Fibroblast of skin of right biceps (primary cell): ENCODE measurements at places on chromosomes 4 and X.

GRCh38 chr4:5278213-5278612, 226.9 kb downstream of the STK32B start:
- DNase-seq: no peak

DNA sequence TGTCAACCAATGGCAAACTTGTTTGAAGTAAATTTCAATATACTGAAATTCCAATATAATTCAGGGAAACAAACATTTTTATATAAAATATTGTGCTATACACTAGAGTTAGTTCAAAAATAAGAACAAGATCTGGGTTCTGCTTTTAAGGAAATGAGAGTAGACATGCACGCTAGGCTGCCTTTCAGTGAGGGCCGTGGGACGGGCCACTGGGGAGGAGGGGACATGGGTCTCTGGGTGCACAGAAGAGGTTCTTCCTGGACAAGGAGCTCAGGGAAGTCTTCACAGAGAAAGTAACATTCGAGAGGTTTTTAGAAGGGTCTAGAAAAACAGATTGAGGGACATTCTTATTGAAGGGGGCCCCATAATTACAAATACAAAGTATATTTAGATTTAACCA, 64.4 kb downstream of the SHROOM3 start:
- DNase-seq: no peak

- peak; percentile 57 for DNase-seq
Measured at GRCh38 chr4:76955182-76955581, 5.6 kb downstream of the SEPTIN11 start.

- DNase-seq: no peak
Measured at GRCh38 chr4:1058997-1059665, 47.7 kb downstream of the FGFRL1 start.

DNA sequence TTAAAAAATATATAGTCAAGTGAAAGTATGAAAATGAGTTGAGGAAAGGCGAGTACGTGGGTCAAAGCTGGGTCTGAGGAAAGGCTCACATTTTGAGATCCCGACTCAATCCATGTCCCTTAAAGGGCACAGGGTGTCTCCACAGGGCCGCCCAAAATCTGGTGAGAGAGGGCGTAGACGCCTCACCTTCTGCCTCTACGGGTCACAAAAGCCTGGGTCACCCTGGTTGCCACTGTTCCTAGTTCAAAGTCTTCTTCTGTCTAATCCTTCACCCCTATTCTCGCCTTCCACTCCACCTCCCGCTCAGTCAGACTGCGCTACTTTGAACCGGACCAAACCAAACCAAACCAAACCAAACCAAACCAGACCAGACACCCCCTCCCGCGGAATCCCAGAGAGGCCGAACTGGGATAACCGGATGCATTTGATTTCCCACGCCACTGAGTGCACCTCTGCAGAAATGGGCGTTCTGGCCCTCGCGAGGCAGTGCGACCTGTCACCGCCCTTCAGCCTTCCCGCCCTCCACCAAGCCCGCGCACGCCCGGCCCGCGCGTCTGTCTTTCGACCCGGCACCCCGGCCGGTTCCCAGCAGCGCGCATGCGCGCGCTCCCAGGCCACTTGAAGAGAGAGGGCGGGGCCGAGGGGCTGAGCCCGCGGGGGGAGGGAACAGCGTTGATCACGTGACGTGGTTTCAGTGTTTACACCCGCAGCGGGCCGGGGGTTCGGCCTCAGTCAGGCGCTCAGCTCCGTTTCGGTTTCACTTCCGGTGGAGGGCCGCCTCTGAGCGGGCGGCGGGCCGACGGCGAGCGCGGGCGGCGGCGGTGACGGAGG, at the start of gene FMR1:
FMR1 (plus strand) TSS at position 728 of the 831 bp plus-strand sequence. CDS start 261 bp downstream, outside the sequence.
- peak; percentile 91 for DNase-seq

DNA sequence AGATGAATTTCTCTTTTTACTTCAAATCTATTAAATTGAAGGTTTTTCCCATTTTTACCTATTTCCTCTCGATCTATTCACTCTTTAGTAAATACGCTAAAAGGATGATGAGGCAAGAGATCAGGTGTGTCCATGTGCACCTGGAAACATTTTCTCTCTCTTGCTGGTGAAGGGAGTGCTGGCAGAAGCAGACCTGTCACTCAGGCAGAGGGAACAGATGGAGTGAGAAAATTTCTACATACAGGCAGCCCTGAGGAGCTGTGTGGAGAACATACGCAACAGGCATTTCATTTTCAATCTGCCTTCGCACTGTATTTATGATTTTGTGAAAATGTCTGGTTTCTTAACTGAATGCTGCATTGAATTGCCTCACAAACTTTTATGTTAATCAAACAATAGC, 249.5 kb downstream of the GPM6A start:
- DNase-seq: no peak

DNA sequence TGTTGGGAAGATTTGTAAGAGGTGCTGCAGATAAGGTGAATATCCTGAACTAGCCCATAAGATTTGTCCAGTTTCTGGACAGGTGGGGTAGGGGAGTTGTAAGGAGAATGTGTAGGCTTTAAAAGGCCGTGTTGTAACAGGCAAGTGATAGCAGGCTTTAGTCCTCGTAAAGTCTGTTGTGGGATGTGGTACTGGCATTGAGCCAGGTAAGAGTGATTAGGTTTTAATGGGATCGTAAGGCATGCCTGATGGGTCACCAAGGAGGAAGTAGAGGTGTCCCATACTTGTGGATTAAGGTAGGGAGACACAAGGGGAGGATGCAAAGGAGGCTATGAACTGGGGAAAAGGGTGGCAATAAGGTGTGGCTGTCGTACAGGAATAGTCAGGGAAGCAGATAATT, 256.9 kb upstream of the DKK2 start:
- DNase-seq: no peak

- no peak for DNase-seq
Measured at GRCh38 chr4:54729256-54729655, 71.5 kb downstream of the KIT start.

GRCh38 chr4:113469926-113470325, 291.6 kb downstream of the CAMK2D start:
- DNase-seq: no peak

GRCh38 chr4:42278709-42279324, 118.5 kb upstream of the SHISA3 start:
- no peak for DNase-seq

- no peak for DNase-seq
Measured at GRCh38 chrX:66042307-66043077, 2.6 kb upstream of the VSIG4 start.

DNA sequence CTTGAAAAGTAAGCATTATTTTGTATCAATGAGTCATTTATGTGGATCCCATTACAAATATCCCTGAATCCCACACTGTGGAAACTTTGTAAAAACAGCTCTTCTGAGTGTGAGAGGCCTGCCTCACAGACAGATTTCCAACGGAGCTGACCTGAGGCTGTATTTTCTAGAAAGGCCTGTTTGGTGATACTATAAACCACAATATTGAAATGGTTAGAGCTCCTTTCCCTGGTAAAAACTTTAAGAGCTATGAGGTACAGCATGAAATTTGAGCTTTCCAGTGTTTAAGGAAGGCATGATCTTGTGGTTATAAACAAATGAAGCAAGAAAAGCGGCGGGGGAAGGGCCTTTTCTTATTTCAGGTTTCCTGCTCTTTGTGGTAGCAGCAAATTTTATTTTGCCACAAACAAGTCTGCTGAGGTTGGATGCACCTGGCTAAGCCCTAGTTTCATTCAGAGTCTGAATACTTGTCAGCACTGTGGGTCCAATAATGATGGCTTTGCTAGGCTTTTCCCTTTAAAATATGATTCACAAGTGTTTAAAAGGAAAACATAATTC, 86.8 kb upstream of the ETNPPL start:
- DNase-seq: peak; percentile 84

DNA sequence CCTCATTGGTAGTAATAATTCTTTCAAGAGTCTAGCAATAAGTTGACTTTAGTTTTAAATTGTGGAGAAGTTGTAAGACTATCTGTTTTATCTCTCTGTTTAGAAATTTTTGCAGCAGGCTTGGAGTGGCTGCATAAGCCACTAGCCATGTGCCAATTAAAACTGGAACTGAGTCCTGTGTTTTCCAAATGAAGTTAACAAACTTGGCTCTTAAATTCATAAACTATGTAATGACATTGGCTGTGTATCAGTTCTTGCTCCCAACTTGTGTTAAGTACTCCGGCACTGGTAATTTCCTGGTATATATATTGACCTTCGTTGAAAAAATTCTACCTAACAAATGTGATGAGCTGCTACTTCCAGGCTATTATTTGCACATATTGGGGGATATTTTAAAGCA, 420.4 kb downstream of the GBA3 start:
- no peak for DNase-seq

DNA sequence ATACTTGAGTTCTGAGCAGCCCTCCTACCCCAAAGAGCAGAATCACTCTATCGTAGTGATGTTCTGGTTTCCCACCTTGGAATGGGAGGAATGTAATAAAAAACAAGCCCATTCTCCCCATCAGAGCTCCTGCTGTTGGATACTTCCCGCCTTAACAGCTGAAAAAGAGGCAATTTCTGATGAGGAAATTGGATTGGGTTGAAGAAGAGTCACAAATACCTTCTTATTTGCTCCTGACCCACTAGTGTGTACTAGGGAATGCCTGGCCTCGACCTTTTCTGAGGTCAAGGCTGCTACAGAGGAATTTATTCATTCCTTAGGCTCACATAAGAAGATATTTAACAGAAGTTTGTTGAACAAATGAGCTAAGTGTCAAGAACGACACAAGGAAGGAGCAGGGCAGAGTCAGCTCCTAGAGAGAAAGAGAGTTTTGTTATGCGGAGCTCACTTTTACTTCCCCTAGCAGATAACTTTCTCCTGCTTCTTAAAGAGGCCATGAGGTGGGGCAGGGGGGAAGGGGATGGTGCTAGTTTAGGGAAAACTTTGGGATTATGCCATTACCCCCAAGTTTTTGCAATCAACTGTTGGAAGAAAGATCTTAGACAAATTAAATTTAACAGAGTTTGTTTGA, 273.8 kb upstream of the CLNK start:
- peak; percentile 1 for DNase-seq

DNA sequence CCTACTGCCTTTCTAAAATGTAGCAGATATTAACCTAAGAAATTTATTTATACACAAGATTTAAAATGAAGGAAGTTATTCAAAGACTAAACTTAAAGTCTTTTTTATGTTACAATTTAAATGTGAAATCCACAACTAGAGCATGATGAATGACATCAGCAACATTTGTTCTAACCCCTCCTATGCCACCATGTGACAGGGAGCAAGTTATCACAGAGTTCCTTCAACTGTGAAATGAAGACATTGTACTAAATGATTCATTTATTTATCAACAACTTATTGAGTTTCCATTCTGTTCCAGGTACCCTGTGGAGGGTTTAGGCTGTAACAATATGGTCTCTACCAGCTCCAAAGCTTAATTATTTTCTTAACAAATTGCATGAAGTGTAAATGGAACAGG, 76.9 kb downstream of the SLC39A8 start:
- DNase-seq: no peak

DNA sequence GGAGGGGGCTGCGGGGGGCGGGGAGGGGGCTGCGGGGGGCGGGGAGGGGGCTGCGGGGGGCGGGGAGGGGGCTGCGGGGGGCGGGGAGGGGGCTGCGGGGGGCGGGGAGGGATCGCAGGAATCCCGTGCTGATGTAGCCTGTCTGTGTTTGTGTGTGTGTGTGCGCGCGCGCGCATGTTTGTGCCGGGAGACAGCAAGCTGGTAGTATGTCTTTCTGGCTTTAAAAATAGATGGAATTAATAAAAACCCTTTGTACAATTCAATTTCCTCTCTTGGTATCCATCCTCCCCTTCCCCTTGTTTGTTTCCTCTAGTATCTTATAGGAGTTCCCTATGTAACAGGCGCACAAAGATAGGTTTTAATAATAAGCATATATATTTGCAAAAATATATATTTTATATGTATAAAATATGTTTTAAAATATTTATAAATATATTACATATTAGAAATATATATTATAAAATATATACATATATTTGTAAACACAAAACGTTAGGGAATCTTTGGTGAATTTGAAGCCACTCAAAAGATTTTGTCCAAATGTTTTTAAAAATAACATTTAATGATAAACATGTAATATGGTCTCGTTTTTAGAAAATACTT, 782 bp downstream of the ARHGAP24 start:
- DNase-seq: peak; percentile 45

DNA sequence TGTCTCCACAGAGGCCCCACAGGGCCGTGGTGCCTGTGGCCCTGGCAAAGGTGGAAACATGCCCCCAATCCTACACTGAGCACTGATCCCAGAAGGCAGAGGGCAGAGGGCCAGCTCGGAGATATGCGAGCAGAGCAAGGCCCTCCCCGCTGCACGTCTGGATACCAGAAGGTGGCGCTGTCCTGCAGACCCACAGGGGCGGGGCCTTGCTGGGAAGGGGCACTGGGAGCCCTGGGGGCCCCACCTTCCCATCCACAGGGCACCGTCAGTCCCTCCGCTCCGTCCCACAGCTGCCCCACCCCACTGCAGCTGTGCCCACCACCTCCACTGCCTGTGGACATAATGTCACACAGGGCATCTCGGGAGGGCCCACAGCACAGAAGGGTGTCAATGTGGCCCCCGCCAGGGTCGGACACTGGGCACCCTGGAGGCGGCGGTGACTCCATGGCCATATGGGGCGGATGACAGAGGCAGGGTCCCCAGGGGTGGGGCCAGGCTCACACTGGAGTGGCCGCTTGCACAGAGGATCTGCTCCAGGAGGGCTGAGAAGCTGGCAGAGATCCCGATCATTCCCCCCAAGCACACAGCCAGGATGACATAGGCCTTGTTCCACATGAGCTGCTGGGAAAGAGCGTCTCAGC, 4.8 kb downstream of the SLC49A3 start:
- peak; percentile 52 for DNase-seq

DNA sequence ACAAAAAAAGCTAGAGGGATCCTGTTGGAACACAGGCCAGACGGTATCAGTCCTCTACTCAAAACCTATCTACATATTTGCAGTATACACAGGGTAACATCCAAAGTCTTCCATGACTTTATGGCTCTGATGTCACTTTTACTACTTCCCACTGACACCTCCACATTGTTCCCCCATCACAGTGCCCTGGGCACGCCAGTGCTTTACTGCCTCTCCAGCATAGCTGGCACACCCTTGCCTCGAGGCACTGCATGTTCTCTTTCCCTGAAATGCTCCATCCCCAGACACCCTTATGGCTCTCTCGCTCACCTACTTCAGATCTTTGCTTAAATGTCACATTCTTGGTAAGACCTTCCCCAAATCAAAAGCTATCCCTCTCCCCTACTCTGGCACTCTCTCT, 6.3 kb upstream of the ATP10D start:
- no peak for DNase-seq

GRCh38 chr4:98283219-98284189, 22.3 kb downstream of the RAP1GDS1 start:
- DNase-seq: peak; percentile 63

DNA sequence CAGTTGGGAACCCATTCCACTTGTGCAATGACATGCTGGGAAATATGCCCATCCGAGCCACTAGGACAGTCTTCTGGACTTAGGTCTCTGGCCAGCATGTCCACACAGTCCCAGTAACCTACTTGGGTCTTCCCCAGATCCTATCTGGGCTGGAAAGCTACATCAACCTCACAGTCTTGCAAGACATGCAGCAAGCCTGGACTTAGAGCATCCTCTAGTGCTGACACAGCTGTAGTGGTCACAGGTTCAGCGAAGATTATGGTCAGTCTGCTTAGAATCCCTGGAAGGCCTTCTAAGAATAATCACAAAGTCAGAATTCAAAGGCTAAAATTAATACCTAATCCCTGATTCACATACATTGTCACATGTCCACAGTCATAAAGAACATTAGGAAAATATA, 842.7 kb downstream of the STPG2 start:
- no peak for DNase-seq

- DNase-seq: peak; percentile 82
Measured at GRCh38 chr4:4443821-4444220, 56.9 kb downstream of the NSG1 start.
